Cerebellum (tissue), 4 donors: ENCODE measurements at places on chromosomes 11 and 22.

GRCh38 chr11:65184146-65184545 is 2.4 kb downstream of the CAPN1 start:
- peak; percentile 85 for DNase-seq

GRCh38 chr11:7450836-7451235 is 34.5 kb upstream of the OLFML1 start:
- DNase-seq: no peak

- DNase-seq: no peak
Observed at GRCh38 chr11:109957000-109957399, 136.2 kb upstream of the ZC3H12C start.

DNA sequence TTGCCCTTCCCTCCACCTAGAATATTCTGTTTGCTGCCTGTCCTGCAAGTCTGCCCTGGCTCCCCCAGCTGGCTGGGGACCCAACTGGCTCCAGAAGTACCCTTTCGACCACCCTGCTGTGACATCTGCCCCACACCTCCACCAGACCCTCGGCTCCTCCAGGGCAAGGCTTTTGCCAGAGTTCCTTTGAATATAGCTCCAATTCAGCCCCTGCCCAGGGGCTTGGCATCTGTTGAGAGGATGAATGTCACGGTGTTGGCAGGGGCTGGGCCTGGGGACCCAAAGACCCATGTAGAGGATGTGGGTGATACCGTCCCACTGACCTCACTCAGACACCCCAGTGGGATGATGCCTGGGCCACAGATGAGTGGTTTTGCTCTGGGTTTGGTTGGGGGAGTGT is 4.0 kb downstream of the NLRP6 start:
- no peak for DNase-seq

DNA sequence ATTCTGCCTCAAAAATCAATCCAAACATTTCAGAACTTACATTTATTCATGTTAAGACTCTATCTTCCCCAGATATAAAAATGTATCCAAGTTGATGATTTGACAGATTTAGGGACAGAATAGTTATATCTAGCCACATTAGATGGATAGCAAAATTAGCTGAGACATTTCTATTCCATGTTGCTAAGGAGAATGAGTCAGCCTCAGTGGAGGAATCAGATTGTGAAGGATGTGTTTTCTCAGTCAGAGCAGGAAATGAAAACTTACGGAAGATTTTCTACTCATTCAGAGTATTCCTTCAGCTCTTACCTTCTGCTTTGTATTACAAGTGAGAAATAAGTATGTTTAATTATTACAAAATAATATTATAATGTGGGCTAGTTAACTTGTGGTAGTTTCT is 556.3 kb upstream of the ANO3 start:
- DNase-seq: no peak

GRCh38 chr11:65657426-65657825 is 5.3 kb downstream of the RELA start:
- DNase-seq: no peak

DNA sequence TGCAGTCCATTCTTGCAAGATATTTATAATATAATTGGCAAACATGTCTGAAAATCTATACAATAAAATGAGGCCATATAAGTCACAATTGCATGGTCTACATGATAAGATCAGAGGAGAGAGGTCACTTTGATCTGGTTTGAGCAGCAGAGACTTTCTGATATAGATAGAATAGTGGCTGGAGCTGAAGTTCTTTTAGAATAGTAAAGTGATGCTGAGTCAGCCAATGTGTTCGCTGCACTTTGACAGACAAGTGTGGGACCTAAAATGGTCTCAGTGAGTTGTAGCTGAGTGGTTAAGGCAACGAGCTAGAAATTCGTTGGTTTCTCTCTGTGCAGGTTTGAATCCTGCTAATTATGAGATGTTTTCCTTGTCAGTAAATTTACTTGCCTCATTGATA is 257.0 kb upstream of the C11orf87 start:
- no peak for DNase-seq

DNA sequence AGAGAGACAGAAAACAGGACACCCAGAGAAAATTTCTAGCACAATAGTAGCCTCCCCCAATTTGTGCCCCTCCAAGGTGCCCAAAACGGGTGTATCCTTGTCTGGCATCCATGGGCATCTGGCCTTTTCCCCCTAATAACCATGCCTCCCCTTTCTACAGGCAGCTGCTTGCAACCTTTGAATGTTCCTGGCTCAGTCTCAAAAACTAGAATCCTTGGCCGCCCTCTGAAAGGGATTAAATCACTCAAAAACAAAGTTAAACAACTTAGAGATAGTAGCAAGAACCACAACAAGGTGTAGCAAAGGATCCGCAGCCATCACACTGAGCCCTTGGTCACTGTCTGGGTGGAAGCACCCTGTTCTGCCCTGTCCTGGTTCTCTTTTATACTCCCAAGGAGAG is 105.6 kb downstream of the MN1 start:
- no peak for DNase-seq

GRCh38 chr22:30324014-30324730 is 2.6 kb downstream of the TBC1D10A start:
- DNase-seq: no peak

DNA sequence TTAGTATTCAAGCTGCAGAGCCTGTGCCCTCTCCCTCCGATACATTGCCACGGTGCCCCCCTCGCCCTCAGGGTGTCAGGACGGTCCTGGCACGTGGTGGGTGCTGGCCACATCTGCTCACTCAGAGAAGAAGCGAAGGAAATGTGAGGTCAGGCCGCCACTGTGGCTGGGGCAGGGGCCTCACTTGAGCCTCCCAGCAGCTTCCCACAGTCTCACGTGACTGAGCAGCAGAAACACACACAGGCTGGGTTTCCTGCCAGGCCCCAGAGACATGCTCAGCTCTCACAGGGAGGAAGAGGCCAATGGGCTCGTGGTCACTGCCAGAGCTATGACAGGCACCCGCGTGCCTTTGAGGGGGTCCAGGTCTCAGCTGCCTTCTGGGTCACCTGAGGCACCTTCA is 37.9 kb upstream of the PRR5 start:
- peak; percentile 23 for DNase-seq

GRCh38 chr11:69558519-69558941 is 77.1 kb downstream of the LINC01488 start:
- DNase-seq: no peak

- DNase-seq: no peak
Observed at GRCh38 chr11:92675810-92676209, 293.6 kb upstream of the MTNR1B start.

DNA sequence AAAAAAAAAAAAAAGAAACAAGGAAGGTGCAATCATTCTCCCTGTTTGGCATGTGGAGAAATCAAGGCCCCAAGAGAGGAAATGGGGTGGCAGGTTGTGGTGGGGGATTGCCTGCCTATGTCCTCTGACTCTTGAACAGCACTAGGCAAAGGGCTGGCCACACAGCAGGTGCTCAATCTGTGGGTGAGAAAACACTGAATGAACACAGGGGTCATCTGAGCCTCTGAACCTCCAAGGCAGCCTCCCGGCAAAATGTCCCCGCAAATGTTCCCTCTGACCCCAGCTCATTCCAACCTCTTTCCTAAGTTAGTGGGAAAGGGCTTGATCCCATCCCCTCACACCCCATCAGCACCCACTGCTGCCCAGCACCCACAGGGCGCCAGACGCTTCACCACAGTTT is 4.6 kb downstream of the PLA2G6 start:
- no peak for DNase-seq

DNA sequence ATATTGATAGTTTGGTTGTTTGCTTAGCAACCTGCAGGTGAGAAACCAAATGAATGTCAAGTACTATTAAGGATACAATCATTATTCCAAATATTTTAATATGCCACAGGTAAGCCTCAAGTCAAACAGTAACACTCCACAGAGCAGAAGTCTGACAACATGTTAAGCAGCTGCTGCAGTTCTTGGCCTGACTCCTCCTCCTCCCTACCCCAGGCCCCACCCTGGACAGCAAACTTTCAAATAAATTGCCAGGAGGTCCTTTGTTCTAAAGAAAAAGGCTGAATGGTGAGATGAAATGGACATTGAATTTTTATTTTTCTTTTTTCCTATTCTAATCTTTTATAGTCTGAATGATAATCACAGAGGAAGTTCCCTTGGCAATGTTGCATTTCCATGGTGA is 260.0 kb upstream of the POU2AF2 start:
- no peak for DNase-seq

GRCh38 chr11:121794671-121795141 is 321.3 kb downstream of the BLID start:
- no peak for DNase-seq

DNA sequence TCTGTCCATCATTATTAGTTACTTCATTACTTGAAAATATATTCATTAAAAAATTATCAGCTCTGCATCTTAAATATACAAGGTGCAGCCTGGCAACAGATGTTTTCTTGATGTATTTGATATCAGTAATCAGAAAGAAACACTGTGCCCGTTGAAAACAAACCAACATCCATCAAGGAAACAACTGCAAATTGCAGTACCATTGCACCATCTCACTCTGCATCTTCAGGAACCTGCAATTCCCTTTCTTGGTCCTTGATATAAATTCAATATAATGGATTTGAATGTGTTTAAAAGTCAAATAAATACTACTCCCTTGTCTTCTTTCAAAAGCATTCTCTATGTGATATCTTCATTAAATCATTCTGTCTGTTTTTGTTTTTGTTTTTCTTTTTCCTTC is 1131.2 kb downstream of the FAM181B start:
- DNase-seq: no peak

DNA sequence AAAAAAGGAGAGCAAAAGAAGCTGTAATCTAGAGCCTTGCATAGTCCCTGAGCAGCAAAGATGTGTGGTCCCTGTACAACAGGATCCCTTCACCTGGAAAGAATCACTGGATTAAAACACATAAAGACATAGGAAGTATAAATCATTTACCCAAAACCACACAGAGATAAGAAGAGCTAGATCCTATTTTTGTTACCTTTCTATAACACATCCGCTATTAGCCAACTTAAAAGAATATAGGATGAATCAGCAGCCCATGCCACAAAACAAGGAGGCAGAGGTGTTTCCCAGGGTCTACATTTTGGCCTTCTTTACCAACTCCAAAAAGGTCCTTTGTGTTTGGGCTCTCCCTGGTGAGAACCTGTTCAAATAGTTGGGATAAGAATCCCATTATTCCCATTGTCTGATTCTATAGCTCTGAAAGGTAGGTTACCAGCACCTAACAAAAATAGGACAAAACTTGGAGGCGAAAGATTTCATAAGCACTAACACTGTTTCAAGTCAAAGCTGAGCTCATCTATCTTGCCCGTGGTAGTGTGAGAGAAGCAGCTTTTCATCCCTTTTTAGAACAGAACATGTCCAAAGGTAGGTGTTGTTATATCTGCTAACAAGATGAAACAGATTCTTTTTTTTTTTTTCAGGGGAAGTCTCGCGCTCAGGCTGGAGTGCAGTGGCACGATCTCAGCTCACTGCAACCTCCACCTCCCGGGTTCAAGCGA is 26.8 kb downstream of the PAK1 start:
- DNase-seq: no peak

DNA sequence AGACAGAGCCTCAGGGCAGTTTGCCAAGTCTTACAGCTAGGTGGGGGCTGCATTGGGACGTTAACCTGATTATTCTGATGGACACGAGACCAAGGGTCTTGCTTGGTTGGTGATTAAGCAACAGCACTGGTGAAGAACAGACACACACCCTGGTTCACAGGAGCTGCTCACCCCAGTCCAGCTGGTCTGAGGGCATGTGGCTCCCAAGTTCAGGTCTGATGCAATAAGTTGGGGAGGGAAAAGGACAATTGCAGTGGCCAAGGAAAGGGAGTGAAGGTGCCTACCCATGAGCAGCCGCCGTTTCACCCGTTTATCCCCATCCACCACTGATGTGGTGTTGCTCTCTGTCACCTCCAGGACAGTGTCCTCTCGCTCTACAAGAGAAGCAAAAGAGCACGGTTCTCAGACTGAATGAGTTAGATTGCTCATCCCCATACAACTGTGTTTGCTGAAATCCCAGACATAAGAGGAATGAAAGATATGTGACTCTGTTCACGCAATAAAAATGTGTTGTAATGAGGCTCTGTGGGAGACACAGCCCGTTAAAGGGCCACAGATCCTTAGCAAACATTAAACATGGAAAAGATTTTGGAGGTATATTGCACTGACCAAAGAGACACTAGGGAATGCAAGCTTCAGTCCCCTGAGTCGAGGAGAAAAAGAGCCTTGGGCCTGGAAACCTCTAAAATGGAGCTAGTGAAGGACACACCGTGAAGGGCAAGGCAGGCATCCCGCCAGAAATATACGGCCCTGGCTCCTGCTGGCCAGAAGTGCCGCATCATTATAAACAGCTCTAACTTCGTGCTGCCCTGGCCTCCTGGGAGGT is 25.6 kb downstream of the SCUBE2 start:
- DNase-seq: no peak

- no peak for DNase-seq
Observed at GRCh38 chr22:45603619-45604018, 68.0 kb upstream of the ATXN10 start.

GRCh38 chr11:29432719-29433325 is 584.0 kb downstream of the KCNA4 start:
- peak; percentile 1 for DNase-seq

DNA sequence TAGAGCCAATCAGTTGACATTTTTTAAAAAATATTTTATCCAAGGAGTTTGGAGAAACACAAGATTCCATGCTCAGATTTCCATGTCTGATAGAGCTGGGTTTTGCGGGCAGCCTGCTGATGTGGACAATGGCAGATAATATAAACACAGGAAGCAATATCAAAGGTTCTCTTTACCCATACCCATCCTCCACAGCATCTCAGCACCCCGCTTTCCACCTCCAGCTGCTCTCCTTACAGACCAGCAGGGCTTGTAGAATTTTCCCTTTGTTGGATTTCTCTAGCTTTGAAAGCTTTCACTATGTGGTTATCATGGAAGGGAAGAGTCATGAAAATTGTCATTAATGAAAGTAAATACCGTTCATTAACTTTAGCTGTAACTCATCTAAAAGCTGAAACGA is 746.4 kb downstream of the OPCML start:
- DNase-seq: no peak

DNA sequence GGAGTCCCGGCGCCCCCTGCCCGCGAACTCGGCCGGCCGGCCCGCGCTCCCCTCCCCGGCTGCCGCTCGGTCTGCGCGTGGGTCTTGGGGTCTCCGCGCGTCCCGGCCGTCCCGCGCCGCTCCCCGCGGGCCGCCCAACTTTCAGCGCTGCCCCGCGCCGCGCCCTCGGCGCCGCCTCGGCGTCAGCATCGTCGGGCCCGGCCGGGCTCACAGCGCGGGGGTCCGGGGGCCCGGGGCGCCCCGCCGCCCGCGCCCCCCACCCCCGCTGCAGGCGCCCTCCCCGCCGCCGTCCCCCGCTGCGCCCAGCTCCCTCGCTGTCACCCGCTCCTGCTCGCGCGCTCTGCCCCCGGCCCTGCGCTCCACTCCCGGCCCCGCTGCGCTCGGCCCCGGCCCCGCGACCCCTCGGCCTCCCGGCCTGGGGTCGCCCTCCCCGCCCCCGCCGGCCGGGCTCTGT is at the start of gene KCNJ4:
Gene KCNJ4, minus strand, starts transcription at position 124 of the 454 bp plus-strand sequence. CDS start 27,067 bp downstream, outside the sequence.
- DNase-seq: no peak

GRCh38 chr11:33706546-33706945 is 5.9 kb upstream of the C11orf91 start:
- no peak for DNase-seq

- no peak for DNase-seq
Observed at GRCh38 chr22:24455751-24456426, 28.5 kb downstream of the ADORA2A start.
